Upper lobe of right lung (tissue), 1 donor: ENCODE measurements at places on chromosomes 3 and 15. TPM values are rescaled to one million over a fixed set of nuclear protein-coding genes. Genes with fewer than 3 reads are reported as not detected.
A peak's percentile ranks its signal among the peaks of the same experiment; 100 is the strongest.

UROC1 gene
- total RNA-seq, result not detected

GRCh38 chr15:71712182-71712581 lies 98.2 kb upstream of the NR2E3 start:
- DNase-seq, result no peak

DNAH12 gene
- 0.52 TPM for total RNA-seq

GRCh38 chr3:178603735-178604134 lies 67.5 kb downstream of the KCNMB2 start:
- no peak for DNase-seq

FBLN2 gene
- total RNA-seq, result 32.9 TPM

TEX55 gene
- total RNA-seq, result not detected

DNA sequence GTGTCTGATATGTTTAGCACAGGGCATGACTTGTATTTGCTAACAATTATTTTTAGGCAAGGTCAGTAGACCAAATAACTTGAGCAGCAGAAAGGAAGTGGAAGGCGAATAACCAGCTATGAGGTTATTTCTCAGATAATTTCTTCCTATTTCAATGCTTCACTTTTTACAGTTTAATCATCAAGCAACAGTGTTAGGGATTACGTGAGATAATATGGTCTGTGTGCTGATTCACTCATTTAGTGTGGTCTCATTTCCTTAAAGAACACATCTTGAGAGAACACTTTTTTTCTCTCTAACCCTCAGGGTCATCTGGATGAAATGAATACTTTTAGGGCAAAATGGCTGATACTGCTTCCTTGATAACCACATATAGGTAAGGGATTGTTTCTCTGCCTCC lies 126.0 kb upstream of the CCNL1 start:
- DNase-seq, result no peak

GRCh38 chr3:140756240-140757016 lies 78.6 kb downstream of the TRIM42 start:
- DNase-seq, result no peak

BHLHE40 gene
- total RNA-seq, result 97.1 TPM

DNA sequence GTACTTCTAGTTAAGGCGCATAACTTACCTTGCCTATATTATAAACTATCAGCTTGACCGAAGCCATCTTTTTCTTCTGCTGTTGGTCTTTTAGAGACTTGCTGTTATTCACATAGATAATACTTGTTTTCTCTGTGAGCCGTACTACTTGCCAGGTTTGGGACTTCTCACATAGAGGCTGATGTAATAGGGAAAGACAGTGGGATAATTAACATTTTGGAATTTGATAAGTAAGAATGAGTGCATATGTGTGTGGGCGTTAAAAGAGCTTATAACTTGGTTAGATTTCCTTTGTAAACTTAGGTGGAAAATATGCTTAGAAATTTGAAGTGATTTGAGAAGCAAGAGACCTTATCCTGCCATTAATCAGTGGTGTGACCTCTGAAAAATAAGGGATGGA lies 47.8 kb downstream of the FNDC3B start:
- no peak for DNase-seq

GOLGA8M gene
- total RNA-seq, result 3.0 TPM

GRCh38 chr15:99257107-99257750 lies 5.9 kb downstream of the LRRC28 start:
- no peak for DNase-seq

LRRC34 gene
- total RNA-seq, result 0.98 TPM

NR2F2 gene
- total RNA-seq, result 88.1 TPM

GRCh38 chr15:74826921-74827320 lies 494 bp downstream of the CPLX3 start:
- no peak for DNase-seq

DNA sequence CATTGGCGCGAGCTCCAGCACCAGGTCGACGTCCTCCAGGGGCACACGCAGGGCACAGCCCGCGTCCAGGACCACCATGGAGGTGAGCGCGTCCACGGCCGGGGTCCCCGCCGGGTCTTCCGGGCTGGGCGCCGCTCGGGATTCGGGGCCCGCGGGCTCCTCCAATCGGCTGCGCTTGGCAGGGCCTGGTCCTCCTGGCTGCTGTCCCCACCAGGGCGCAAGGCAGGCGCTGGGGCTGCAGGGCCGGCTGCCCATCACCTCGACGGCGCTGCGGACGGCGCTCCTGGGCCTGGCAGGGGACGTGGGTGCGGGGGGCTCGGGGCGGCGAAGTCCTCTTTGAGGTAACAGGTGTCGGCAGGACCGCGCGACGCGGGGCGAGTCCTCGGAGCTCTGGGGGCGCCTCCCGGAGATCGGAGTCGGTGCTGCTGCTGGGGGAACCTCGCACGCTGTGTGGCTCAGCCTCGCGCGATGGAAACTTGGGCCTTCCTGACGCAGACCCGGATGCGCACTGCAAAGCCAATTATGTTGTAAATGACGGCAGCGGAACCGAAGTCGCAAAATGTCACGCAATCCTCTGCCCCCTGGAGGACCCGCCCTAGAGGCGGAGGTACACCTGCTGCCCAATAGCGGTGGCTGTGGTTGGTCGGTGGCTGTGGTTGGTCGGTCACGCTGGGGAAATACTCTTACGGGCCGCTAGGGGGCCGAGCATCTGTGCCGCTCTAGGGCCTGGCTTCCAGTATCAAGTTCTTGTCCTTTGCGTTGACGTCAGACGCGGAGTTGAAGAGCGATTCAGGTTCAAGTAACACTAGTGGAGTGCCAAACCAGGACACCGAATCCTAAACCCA lies at the start of gene PRR23C:
TSS of gene PRR23C (minus strand) at position 527 of the 845 bp plus-strand sequence. CDS start at position 255, 272 bp downstream.
- DNase-seq, result no peak

DNA sequence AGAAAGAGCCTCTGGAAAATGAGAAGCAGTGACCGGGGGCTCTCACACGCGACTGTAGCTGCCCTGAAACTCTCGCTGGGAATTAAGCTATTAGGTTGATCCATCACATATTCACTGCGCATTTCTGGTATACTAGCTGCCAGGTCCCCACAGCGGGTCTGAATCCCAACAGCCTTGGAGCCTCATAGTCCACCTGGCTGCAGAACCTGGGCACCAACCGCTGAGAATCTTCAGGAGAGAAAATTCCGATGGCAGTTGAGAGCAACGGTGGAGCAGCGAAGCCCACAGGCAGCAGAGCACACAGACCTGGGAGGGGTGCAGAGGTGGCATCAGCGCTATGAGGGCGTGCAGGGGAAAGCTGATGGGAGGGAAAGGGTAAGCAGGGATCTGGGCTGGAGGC lies 75.1 kb downstream of the FAM174B start:
- DNase-seq, result no peak

- DNase-seq, result no peak
These were observed 680 bp downstream of the POC1A start for GRCh38 chr3:52153389-52154096.

ZNF501 gene
- total RNA-seq, result 4.5 TPM

- DNase-seq, result no peak
These were observed 122.3 kb upstream of the BHLHE40 start for GRCh38 chr3:4856986-4857385.

ATP13A5 gene
- total RNA-seq, result 2.0 TPM

- DNase-seq, result no peak
These were observed 22.0 kb upstream of the CYP11A1 start for GRCh38 chr15:74389241-74390048.

AGBL1 gene
- total RNA-seq, result 6.5 TPM

- no peak for DNase-seq
These were observed 26.4 kb downstream of the MFN1 start for GRCh38 chr3:179373938-179374337.

GRCh38 chr3:79514069-79514468 lies 253.7 kb downstream of the ROBO1 start:
- no peak for DNase-seq

- DNase-seq, result no peak
These were observed 139.9 kb downstream of the GREM1 start for GRCh38 chr15:32857732-32858131.

- no peak for DNase-seq
These were observed 60.1 kb downstream of the KY start for GRCh38 chr3:134590766-134591165.

DNA sequence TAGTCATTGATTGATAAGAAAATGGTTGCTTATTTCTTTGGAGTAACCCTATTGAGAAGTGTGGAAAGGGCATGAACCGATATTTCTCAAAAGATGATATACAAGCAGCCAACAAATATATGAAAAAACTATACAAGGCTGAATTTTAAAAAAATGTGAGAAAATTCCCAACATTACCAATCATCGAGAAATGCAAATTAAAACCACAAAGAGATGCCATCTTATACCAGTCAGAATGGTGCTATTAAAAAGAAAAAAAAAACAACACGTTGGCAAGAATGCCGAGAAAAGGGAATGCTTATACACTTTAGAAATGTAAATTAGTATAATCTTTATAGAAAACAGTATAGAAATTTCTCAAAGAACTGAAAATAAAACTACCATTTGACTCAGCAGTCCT lies 77.7 kb upstream of the ROBO1 start:
- DNase-seq, result no peak

DNA sequence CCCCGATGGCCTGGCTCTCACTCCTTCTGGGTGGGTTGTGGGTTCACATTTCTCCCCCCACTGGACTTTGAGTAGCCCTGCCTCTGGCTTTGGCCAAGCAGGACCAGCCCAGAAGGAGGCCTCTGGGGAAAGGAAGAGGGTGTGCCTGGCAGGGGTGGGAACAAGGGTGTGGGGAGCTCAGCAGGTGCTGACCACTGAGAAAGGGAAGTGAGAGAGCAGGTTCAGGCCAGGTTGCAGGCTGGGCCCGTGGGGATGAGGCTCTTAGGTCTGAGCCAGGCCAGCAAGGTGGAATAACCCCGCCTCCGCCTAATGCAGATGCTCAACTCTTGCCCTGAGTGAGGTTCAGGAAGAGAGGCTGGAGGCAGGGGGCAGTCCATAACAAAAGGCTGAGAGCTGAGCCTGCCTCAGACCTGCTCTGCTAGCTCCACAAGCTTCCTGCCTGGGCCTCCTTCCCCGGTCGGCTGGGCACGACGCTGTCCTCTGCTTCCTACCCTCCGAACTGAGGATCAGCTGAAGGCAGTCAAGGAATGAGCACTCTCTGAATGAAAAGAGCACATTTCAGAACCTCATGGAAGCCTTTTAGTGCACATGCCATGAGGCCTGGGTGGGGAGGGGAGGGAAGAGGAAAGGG lies 82.7 kb downstream of the TLE3 start:
- DNase-seq, result peak; percentile 42

- no peak for DNase-seq
These were observed 381.8 kb upstream of the THBS1 start for GRCh38 chr15:39199076-39199475.

TLR9 gene
- 0.87 TPM for total RNA-seq

- no peak for DNase-seq
These were observed 4.1 kb upstream of the ECT2 start for GRCh38 chr3:172746475-172746874.

FOXL2NB gene
- total RNA-seq, result not detected
